CD8-positive, alpha-beta memory T cell (primary cell): ENCODE measurements at places on chromosomes 6 and 20. TPM values are rescaled to one million over a fixed set of nuclear protein-coding genes. Genes with fewer than 3 reads are reported as not detected.

- DNase-seq, result no peak
These were observed 77.8 kb downstream of the STXBP5 start for GRCh38 chr6:147281895-147282565.

DNA sequence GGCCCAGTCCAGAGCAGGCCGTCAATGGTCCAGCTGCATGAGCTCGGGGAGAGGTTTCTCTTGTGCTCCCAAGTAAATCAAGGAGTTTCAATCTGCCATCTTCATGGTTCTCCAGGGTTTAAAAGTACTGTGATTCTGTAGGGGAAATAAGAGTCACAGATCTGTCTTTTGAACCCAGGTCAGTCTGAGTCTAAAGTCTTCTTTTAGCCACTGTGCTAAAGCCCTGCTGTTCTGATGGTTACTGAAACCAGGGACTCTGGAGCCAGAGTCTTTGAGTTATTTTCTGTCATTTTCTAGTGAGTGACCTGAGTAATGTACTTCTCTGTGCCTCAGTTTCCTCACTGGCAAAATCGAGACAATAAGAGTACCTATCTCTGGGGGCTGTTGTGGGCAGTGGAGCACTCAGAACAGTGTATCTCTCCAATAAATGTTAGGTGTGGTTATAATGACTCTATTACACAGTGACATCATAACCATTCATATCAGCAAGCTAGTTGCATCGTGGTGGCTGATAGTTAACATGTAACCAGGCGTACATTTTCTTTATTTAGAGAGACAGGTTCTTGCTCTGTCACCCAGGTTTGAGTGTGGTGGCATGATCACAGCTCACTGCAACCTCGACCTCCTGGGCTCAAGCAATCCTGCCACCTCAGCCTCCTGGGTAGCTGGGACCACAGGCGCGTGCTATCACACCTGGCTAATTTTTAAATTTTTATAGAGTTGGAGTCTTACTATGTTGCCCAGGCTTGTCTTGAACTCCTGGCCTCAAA is 74.6 kb upstream of the KCNG1 start:
- no peak for DNase-seq

DNA sequence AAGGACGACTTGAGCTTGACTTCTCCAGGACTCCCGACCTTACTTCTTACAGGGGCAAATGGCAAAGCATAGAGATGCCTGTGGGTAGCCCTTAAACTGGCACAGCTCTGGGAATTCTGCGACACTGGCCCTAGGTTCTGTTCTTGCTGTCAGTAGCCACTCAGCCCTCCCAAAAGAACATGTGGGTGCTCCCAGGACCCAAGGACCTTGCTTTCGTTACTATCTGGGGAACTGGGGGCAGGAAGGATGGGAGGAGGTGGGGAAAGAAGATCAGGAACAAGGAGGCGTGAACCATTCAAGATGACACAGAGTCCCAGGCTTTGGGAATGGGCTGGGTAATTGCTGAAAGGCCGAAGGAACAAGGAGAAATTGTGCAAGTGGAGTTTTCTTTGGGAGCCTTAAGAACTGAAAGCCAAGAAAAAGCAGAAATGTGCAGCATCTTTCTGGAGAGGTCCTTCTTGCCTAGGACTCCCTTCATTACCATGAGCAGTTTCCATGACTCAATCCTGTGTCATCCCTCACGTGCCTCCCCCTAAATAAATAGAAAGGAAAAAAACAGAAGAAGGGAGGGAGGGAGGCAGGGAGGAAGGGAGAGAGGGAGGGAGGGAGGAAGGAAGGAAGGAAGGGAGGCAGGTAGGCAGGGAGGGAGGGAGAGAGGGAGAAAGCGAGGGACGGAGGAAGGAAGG is 284.6 kb upstream of the FOXQ1 start:
- no peak for DNase-seq

DNA sequence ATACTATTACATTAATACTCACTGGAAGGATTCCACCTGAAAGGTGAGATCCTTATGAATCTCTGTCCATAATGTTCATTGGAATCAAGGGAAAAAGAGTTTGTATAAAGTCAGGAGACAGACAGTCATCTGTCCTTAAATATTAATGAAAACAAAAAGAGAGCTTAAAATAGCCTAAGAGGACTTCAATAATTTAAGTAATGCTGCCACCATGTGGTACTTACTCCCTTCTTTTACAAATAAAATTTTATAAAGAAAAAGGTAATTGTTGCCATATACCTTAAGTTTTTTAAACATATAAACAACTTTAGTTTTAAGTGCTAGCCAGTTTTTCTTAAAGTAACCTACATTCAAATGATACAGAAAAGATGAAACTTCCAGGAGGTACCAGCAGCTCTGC is 5.1 kb downstream of the BLOC1S5 start:
- DNase-seq, result no peak

- no peak for DNase-seq
These were observed 172.5 kb upstream of the KCNK16 start for GRCh38 chr6:39494998-39495397.

GRCh38 chr6:32397252-32397920 is 9.6 kb downstream of the BTNL2 start:
- DNase-seq, result no peak

GRCh38 chr6:154786144-154786868 is 53.1 kb downstream of the SCAF8 start:
- no peak for DNase-seq

GRCh38 chr6:16690608-16691142 is 70.6 kb downstream of the ATXN1 start:
- DNase-seq, result no peak

DNA sequence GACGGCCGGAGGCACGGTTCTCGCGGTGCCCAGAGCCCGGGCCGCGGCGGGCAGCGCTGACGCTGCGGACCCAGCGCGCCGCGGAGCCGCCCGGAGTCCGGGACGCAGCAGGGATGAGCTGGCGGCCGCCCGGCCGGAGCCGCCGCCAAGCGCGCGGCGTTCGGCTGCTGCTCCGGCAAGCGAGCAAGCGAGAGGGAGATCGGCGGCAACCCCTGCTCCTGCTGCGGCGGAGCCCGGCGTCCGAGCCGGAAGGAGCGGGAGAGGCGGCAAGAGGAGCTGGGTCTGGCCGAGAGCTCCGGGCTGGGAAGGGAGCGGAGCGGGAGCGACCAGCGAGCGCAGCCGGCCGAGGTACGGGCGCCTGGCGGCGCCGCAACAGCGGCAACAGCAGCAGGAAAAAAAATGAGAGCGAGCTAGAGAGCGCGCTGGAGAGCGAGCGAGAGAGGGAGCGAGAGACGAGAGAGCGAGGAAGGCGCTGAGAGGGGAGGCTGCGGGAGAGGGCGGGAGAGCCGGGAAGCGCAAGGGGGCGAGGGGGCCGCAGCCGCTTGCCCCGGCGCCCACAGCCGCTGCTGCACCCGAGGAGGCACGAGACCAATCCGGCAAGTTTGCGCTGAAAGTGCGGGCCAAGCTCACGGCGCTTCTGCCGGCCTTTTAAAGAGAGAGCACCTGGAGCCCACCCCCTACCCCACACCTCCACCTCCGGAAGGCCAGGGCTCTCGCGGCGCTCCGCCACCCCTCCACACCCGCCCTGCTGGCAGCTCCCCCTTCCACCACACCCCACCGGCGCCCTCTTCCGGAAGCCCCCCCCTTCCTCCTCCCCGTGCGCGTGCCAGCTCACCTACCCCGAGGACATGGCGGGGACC is 496 bp downstream of the GRM4 start:
- peak; percentile 10 for DNase-seq

DNA sequence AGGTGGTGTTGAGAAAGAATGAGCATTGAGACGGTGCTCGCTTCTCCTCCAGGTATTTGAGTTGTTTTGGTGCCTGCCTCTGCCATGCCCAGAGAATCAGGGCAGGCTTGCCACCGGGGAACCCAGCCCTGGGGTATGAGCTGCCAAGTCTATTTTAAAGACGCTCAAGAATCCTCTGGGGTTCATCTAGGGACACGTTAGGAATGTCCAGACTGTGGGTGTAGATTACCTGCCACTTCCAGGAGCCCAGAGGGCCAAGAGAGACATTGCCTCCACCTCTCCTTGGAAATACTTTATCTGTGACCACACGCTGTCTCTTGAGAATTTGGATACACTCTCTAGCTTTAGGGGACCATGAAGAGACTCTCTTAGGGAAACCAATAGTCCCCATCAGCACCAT is 28.3 kb downstream of the SAYSD1 start:
- DNase-seq, result no peak

DNA sequence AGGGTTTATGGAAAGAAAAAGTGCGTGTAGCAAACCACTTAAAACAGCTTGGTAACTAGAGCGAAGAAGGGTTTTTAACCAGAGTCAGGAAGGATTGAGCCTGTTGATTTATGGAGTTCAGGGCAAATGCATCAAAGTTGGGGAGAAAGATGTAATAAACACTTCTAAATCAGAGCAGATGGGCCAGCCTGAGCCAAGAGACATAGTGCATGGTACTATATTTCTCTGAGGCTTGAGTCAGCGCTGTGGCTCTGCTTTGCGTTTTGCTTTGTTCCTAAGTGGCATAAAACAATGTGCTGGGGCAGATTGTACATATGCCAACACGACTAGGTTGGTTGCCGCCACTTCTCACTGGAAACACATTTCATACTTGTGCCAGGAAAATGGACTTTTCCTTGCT is 111.3 kb downstream of the BCKDHB start:
- no peak for DNase-seq

GRCh38 chr6:5666695-5667094 is 340.0 kb downstream of the NRN1 start:
- no peak for DNase-seq

GRCh38 chr6:40112350-40112749 is 178.1 kb upstream of the MOCS1 start:
- DNase-seq, result no peak

- DNase-seq, result no peak
These were observed 828 bp downstream of the HCK start for GRCh38 chr20:32052778-32053362.

- DNase-seq, result no peak
These were observed 1.8 kb downstream of the SIM1 start for GRCh38 chr6:100462706-100463629.

DNA sequence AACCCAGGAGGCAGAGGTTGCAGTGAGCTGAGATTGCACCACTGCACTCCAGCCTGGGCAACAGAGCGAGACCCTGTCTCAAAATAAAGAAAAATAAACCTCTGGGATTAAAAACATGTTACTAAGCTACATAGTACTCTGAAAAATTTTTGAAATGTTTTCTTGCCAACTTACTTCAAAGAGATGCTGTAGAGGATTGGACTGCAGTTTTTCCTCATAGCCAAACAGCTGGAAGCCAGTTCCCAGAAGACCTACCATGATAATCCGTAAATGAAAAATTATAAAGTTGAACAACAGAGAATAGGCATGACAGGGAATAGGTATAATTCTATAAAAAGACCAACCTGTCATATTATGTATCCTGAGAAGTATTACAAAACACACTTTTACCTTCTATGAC is 48.0 kb downstream of the RARS2 start:
- DNase-seq, result no peak

- DNase-seq, result no peak
These were observed 55.2 kb downstream of the TGM2 start for GRCh38 chr20:38109591-38110524.

- DNase-seq, result peak; percentile 76
These were observed 14.3 kb downstream of the PSMB9 start for GRCh38 chr6:32868257-32868788.

- peak; percentile 76 for DNase-seq
These were observed 23.2 kb downstream of the TRERF1 start for GRCh38 chr6:42428326-42429041.

GRCh38 chr6:24574809-24575208 is 71.2 kb downstream of the KIAA0319 start:
- DNase-seq, result no peak

DNA sequence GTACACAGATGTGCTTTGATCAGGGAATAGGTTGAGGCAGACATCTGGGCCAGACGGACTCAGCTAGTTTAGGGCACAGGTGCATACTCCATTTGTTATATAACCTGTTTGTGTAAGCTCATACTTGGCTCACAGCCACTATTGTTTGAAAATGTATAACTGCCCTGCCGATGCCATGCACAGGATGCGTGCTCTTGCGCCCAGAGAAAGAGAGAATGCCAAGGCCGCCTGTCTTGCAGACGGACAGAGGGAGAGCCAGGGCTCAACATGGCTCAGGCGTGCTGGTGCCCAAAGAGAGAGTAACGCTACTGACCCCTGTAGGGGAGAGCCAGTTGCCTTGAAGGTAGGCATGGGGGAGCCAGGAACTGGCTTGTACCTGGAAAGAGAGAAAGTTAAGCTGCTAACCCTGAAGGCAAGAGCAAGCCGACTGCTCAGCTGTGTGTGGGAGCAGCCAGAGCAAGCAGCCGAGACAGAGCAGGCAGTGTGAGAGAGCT is 57.7 kb downstream of the FAM229B start:
- DNase-seq, result no peak

DNA sequence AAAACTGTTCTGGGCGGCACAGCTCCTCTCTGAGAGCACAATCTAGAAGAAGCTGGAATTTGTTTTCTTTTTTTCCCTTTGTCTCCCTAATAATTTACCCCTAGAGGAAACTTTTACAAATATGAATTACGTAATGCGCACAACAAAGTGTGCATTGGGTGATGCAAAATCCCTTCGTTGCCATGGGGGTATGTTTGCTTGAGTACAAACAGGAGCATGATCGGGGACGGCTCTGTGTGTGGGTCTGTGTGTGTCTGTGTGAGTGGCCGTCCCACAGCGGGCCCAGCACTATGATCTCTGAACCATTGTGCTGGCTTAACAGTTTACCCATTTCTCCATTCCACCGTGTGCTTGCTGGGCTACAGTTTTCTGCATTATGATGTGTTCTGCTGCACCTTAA is 278.2 kb downstream of the CDC5L start:
- DNase-seq, result no peak

DNA sequence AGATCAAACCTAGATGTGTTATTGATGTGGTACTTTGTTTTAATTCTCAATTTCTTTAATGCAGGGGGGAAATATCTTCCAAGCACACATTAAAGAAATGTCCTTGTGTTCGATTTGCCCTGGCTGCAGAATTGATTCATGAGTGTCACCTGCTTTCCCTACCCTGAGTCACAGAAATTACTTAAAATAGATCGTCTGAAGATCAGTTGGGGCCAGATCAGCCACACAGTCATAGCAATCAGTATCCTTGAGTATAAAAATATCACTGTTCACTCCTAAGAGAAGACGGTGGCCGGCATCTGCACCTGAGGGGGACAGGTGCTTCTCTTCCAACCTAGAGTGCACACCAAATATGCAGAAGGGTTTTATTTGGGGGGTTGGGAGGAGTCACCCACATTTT is 115.2 kb upstream of the RIN2 start:
- no peak for DNase-seq

Gene RAD21L1
- not detected for total RNA-seq

Gene ISM1
- 1.6 TPM for total RNA-seq

Gene EPHA7
- not detected for total RNA-seq

Gene ZDHHC14
- 6.3 TPM for total RNA-seq

Gene GGTLC1
- not detected for total RNA-seq

Gene FUT9
- not detected for total RNA-seq

Gene NKAIN2
- total RNA-seq, result not detected

Gene GHRH
- total RNA-seq, result not detected

Gene SMOC2
- not detected for total RNA-seq

Gene ENPP5
- total RNA-seq, result 0.48 TPM

Gene AFDN
- total RNA-seq, result 19.0 TPM

Gene HLA-DRB1
- 24.7 TPM for total RNA-seq
